ENCODE measurements at places on chromosomes 5 and 9. TPM values are rescaled to one million over a fixed set of nuclear protein-coding genes. Genes with fewer than 3 reads are reported as not detected.
A peak's percentile ranks its signal among the peaks of the same experiment; 100 is the strongest.

The MCTP1 gene
- total RNA-seq, result 1.9 TPM

The ADAMTS2 gene
- total RNA-seq, result not detected

DNA sequence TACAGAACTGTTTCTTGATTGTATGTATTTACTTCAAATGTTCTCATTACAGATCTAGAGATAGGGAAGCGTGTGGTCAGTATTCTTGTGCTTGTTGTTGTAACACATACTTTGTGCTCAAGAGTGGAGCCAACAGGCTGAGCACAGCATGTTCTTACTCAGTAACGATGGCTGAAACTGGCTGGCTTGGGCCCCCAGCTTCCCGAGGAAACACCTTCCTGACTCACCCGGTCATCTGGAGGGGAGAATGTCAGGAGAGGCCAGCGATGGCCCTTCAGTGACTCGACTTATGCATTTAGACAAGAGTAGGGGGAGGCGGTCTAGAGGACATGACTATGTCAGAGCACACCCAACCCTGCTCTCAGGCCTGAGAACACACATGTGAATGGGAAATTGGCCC is 25.6 kb downstream of the ZNF474 start:
- no peaks in the 10 kb centered on the region for H3K36me3 ChIP-seq
- no peak overlapping the region for H3K27ac ChIP-seq
- H3K27me3 ChIP-seq, result no peaks in the 10 kb centered on the region
- H3K4me3 ChIP-seq, result no peak overlapping the region
- DNase-seq, result no peak
- no peaks in the 10 kb centered on the region for H3K4me1 ChIP-seq

DNA sequence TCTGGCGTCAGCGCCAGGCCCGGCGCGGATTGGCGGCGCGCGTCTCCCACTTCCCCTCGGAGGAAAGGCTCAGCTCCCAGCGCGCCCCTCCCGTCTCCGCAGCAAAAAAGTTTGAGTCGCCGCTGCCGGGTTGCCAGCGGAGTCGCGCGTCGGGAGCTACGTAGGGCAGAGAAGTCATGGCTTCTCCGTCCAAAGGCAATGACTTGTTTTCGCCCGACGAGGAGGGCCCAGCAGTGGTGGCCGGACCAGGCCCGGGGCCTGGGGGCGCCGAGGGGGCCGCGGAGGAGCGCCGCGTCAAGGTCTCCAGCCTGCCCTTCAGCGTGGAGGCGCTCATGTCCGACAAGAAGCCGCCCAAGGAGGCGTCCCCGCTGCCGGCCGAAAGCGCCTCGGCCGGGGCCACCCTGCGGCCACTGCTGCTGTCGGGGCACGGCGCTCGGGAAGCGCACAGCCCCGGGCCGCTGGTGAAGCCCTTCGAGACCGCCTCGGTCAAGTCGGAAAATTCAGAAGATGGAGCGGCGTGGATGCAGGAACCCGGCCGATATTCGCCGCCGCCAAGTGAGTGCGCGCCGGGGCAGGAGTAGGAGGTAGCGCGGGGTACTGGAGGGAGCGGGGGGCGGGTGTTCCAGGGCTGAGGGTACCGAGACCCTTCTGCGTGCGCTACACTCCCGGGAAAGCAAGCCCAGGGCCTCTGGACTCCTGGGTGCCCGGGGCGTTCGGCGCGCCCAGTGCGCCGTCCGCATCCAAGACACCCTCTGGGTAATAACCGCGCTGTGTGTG is at the start of gene MSX2:
TSS of gene MSX2 (plus strand) at position 99 of the 777 bp plus-strand sequence. CDS start at position 177, 78 bp downstream.
- H3K4me3 ChIP-seq, result peak within 1 kb of the TSS; percentile 29
- DNase-seq, result no peak
- H3K27me3 ChIP-seq, result peaks cover 77% of the 10 kb centered on the region
- H3K36me3 ChIP-seq, result no peaks in the 10 kb centered on the region
- peaks cover 7% of the 10 kb centered on the region for H3K4me1 ChIP-seq
- no peak within 1 kb of the TSS for H3K27ac ChIP-seq

- no peak for DNase-seq
- no peaks in the 10 kb centered on the region for H3K4me1 ChIP-seq
- H3K27ac ChIP-seq, result no peak overlapping the region
- H3K27me3 ChIP-seq, result no peaks in the 10 kb centered on the region
- no peak overlapping the region for H3K4me3 ChIP-seq
Observed at GRCh38 chr9:78559449-78559885, 262.5 kb downstream of the PSAT1 start.

DNA sequence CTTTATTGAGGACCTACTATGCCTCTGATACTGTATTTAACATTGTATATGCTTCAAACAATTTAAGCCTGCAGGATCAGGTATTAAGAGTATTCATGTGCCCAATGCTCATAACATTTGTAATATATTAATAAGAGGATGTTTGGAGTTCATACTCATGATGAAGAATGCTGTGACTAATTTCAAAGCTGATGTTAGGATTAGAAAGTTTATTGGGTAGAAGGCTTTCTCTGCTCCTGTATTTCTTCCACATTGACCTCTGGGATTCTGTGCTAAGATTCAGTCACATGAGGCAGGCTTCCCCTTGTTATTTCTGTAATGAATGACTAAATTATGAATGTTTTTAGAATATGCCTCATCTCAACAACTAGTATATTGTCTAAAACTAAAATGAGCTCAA is 456.4 kb downstream of the NFIB start:
- H3K27me3 ChIP-seq, result no peaks in the 10 kb centered on the region
- no peak for DNase-seq
- no peak overlapping the region for H3K4me3 ChIP-seq
- no peaks in the 10 kb centered on the region for H3K36me3 ChIP-seq
